Hepatic stellate cell (primary cell): ENCODE measurements at places on chromosomes 5 and 9.

GRCh38 chr5:112023766-112024165 is 266.8 kb upstream of the NREP start:
- DNase-seq = no peak

- DNase-seq = no peak
Measured at GRCh38 chr9:32965999-32966722, 35.3 kb downstream of the APTX start.

- peak; percentile 95 for DNase-seq
Measured at GRCh38 chr9:128724744-128725211, 851 bp upstream of the ZDHHC12 start.

GRCh38 chr5:99088309-99088708 is 159.5 kb upstream of the CHD1 start:
- DNase-seq = peak; percentile 3

GRCh38 chr5:147567917-147568598 is 58.2 kb upstream of the DPYSL3 start:
- DNase-seq = no peak

GRCh38 chr5:170475294-170476000 is 28.4 kb upstream of the KCNIP1 start:
- DNase-seq = no peak

- DNase-seq = no peak
Measured at GRCh38 chr5:158435161-158435616, 576.2 kb upstream of the CLINT1 start.

- no peak for DNase-seq
Measured at GRCh38 chr9:16809912-16810610, 60.4 kb downstream of the BNC2 start.

DNA sequence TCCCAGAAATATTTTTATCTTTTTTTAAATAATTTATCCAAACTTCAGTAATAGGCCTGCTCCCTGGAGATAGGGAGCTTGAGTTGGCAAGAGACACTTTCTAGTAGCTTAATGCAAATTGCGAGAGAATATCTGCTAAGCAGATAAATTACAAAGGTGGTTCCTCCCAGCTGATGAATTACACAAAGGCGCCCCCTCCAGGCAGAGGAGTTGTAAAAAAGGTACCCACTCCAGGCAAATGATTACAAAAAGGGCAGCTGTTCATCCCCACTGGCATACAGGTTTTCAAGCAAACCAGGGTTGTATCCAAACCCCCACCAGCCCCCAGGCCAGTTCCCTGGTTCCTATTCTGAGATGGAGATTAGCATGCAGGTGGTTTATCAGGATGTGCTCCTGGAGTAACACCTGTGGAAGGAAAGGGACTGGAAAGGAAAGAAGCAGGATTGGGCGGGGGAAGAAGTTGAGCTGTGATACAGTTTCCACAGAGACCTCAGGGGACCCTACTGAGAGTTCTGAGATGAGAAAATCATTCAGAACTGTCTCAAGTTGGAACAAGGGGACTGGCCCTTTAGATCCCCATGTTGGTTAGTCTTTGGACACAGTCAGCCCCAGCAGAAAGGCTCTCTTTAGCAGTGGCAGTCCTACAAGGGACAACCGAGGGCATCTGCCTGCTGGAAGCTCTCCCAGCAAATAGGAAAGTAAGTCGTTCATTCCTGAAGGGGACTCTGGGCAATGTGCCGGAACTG is 25.5 kb downstream of the ESM1 start:
- DNase-seq = no peak

DNA sequence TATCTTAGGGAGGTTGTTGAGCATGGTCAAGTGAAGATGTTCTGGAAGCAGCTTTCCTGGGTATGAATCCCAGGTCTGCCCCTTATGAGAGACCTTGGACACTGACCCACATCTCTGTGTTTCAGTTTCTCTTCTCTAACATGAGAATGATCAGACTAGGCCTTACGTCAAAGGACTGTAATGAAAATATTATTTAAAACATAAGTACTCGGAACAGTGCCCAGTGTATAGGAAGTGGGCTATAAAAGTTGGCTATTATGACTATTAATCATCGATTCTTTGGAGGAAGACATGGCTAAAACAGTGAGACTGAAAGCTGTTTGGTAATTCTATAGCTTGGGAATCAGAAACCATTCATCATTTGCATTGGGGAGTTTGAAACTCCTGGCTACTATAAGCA is 65.3 kb upstream of the MYO10 start:
- no peak for DNase-seq
